ENCODE measurements at places on chromosomes 11 and 22. TPM values are rescaled to one million over a fixed set of nuclear protein-coding genes. Genes with fewer than 3 reads are reported as not detected.

DNA sequence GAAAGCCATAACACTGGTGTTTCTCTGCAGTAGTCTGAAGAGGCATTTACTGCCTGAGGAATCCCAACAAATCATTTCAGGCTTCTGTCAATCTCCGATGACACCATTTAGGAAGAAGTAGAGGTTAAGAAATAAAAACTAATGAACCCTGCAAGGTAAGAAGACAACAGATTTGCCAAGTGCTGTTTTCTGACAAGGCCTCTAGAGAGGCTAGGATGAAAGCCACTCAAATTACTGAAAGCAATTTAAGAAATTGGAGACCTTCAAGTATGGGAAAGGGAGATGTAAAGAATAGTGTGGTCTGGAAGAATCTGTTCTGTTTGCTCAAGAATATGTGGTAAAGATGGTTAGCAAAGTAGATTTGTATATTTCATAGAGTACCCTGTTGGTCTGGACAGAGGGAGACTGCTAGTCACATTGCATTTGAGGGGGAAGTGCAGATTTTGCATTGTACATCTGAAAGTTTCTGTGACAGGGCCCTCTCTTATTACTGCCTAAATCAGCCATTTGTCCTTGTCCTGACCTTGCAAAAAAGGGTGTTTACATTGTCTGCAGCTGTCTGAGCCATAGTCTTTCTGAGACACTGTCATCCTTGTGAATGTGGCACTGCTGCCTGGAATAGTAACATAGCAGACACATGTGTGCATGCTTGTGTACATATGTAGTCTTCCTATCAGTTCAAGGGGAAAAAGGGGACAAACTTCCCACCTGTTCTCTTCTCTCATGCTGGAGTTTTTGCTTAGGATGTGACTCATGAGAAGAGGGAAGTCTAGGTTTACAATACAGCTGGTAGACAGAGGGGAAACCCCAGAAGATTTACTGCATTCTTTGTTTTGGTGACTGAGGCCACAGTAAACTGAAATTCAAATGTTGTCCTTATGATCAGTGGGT, 640.2 kb upstream of the KIRREL3 start:
- DNase-seq, result no peak
- no peaks in the 10 kb centered on the region for H3K36me3 ChIP-seq
- no peaks in the 10 kb centered on the region for H3K27me3 ChIP-seq
- H3K27ac ChIP-seq, result no peak overlapping the region

- no peaks in the 10 kb centered on the region for H3K27me3 ChIP-seq
- no peak overlapping the region for H3K4me3 ChIP-seq
Measured at GRCh38 chr22:26485806-26486390, 2.2 kb downstream of the SRRD start.

- H3K27me3 ChIP-seq, result peaks cover 2% of the 10 kb centered on the region
- peaks cover 2% of the 10 kb centered on the region for H3K4me1 ChIP-seq
- H3K4me3 ChIP-seq, result no peak overlapping the region
Measured at GRCh38 chr11:122910775-122911174, 28.2 kb downstream of the JHY start.

DNA sequence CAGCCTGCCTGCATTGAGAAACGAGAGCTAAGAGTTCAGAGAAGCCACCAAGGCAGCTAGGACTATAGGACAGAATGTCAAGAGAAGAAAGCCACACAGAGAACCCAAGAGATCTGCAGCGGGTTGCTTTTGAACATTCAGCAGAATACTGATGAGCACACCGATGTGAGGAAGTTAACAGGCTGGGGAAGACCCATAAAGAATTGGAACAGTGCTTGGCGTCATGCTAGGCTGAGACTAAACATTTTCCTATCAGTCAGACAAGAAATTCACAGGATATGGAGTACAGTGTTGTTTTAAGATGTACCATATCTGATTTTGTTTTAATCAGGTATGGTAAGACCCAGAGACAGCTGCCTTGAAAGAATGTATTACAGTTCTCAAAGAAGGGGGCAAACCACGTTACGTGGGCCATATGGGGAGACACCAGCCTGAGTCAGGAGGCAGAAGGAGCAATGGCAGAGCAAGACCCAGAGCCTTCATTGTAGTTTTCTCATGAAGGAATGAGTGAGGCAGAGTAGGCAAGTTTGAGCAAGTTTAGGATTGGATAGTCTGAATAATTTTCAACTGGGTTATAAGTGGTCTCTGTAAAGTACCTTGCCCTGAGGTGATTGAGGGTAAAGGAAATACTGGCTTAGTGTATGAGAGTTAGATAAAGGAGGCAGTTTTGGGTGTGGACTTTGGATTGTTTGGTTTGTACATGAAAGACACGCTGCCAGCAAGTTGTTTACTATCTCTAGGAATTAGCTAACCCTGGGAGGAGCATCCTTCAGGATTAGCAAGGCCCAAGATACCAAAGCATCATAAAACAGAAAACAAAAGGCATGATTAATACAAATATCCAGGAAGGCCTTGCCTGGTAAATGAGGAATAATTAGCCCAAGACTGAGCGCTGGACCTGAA, 14.3 kb downstream of the LRRC75B start:
- peaks cover 14% of the 10 kb centered on the region for H3K36me3 ChIP-seq
- DNase-seq, result no peak
- peak overlapping the region; percentile 30 for H3K27ac ChIP-seq
- H3K4me1 ChIP-seq, result peaks cover 12% of the 10 kb centered on the region

MN1 gene
- 5.5 TPM for total RNA-seq

FOLR3 gene
- total RNA-seq, result 0.98 TPM

DMC1 gene
- total RNA-seq, result 3.0 TPM
